WERI-Rb-1 (cell line): ENCODE measurements at places on chromosomes 12 and 14.

- DNase-seq = no peak
Observed at GRCh38 chr12:50678650-50679365, 85.1 kb upstream of the ATF1 start.

- DNase-seq = no peak
Observed at GRCh38 chr14:68255693-68256178, 436.2 kb downstream of the RAD51B start.

DNA sequence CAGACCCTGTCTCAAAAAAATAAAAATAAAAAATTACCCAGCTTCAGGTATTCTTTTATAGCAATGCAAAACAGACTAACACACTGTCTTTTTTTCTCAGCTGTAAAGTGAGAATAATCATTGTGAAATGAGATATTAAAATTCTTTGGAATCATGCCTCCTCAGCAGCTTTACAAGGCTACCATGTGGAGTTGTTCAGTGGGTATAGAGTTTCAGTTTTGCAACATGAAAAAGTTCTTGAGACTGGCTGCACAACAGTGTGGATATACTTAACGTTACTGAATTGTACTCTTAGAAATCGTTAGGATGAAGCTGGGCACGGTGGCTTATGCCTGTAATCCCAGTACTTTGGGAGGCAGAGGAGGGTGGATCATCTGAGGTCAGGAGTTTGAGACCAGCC, 15.7 kb upstream of the MAPKAPK5 start:
- no peak for DNase-seq

DNA sequence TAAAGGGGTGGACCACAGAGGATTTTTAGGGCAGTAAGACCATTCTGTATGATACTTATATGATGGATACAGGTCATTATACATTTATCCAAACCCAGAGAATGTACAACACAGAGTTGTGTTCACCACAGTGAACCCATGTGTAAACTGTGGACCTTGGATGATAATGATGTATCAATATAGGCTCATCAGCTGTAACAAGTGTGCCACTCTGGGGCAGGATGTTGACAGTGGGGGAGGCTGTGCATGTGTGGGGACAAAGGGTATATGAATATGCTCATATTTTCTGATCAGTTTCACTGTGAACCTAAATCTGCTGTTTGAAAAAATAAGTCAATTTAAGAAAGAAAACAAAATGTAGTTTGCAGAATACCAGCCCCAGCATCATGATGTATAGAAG, 14.2 kb upstream of the OS9 start:
- DNase-seq = no peak
